ENCODE measurements at places on chromosomes 2 and 18.

DNA sequence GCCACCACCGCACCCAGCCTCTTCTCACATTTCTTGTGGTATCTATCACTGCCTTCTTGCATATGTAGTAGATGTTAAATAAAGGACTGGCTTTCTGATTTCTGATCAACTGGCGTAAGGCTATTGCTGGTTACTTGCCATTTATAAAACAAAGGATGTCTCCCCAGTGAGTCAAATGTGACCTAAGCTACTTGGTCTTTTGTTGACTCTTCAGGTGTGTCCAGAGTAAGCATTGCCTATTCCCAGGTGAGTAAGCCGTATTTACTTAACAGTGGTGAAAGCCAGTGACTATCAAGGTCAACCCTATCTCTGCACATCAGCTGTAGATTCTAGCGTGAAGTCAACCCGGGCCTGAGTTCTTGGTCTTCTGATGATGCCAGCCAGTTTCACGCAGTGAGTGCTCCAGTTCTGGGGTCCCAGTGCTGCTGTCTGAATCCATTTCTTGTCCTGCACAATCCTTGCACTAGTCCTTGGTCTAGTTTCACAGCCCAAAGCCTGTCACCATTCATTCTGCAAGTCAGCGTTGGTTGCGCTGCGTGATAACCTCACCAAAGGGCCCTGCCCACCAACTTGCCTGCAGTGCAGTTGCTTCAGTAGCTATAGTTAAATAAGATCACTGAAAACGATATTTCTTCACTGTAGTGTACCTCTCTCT is 120.2 kb downstream of the GBX2 start:
- DNase-seq = peak; percentile 17

- DNase-seq = no peak
Observed at GRCh38 chr2:7625392-7626138, 708.4 kb downstream of the RNF144A start.

DNA sequence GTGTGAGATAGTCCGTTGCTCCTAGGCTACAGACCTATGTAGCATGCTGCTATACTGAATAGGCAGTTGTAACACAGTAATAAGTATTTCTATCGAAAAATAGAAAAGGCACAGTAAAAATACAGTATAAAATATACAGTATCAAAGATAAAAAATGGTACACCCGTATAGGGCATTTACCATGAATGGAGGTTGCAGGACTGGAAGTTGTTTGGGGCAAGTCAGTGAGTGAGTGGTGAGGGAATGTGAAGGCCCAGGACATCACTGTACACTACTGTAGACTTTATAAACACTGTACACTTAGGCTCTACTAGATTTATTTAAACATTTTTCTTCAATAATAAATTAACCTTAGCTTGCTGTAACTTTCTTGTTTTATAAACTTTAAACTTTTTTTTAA is 3.5 kb downstream of the MAP3K20 start:
- DNase-seq = no peak

- DNase-seq = no peak
Observed at GRCh38 chr2:28432362-28432761, 39.7 kb downstream of the FOSL2 start.

DNA sequence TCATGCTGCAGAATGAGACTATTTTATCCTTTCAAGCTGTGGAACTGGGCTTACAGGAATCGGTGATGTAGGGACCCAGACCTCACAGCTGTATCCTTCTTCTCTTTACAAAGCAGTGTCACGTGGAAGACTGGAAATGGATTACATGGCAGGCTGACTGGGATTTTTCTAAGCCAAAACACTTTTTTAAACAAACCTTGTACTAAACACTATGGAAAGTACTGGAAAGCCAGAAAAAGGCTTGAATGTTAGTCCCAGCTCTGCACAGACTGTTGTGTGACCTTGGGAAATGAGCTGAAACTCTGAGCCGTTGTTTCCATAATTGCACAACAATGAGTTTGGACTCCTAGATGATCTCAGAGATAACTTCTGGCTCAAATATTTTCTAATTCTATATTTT is 7.6 kb upstream of the ADAM23 start:
- DNase-seq = no peak
